A549 treated with CpdA at 1 μM for 4 hours (cell line): ENCODE measurements at places on chromosomes 7 and 10. TPM values are rescaled to one million over a fixed set of nuclear protein-coding genes. Genes with fewer than 3 reads are reported as not detected.

PRKAR2B gene
- total RNA-seq, result 2.7 to 4.1 TPM (median 3.1 TPM) in 5 replicates

ZNF804B gene
- not detected in 5 replicates for total RNA-seq

EVX1 gene
- 0.03 to 0.09 TPM (median 0.07 TPM) in 3 of 5 replicates, not detected in the others for total RNA-seq

LIPM gene
- not detected in 5 replicates for total RNA-seq

SLC18A3 gene
- 0.03 TPM in 1 of 5 replicates, not detected in the others for total RNA-seq

ACTR1A gene
- 84.0 to 96.4 TPM (median 93.6 TPM) in 5 replicates for total RNA-seq

GALNT17 gene
- not detected in 5 replicates for total RNA-seq

CTAGE4 gene
- not detected in 5 replicates for total RNA-seq

MACC1 gene
- total RNA-seq, result not detected in 5 replicates

PDE6C gene
- not detected in 5 replicates for total RNA-seq

MCM10 gene
- total RNA-seq, result 21.6 to 30.8 TPM (median 23.2 TPM) in 5 replicates

PCBD1 gene
- 164 to 263 TPM (median 241 TPM) in 5 replicates for total RNA-seq

ANXA7 gene
- total RNA-seq, result 108 to 120 TPM (median 115 TPM) in 5 replicates

ARMH3 gene
- total RNA-seq, result 11.4 to 12.6 TPM (median 12.1 TPM) in 5 replicates

HOXA1 gene
- 2.8 to 4.0 TPM (median 3.4 TPM) in 5 replicates for total RNA-seq

MBL2 gene
- total RNA-seq, result not detected in 5 replicates

LRRC18 gene
- not detected in 5 replicates for total RNA-seq
